ENCODE measurements at places on chromosomes 4 and X. TPM values are rescaled to one million over a fixed set of nuclear protein-coding genes. Genes with fewer than 3 reads are reported as not detected.
A peak's percentile ranks its signal among the peaks of the same experiment; 100 is the strongest.

DNA sequence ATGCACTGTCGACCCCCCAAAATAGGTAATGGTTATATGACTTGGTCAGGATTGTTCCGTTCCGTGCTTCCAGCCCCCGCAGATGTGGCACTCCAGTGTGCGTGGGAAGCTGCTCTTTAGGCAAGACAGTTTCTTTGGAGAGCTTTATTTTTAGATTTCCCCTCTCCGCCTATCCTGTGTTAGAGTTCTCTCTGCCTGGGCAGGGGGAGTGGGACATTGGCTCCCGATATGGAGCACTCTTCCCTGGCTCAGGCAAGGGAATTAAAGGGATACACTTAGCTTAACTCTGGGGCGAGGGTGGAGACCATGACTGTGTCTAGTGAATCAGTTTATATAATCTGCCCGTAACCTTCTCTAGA lies 36.0 kb downstream of the DLG3 start:
- DNase-seq, result no peak

- no peak for DNase-seq
Measured at GRCh38 chr4:2823301-2823670, 20.4 kb upstream of the ADD1 start.

STATH gene
- total RNA-seq, result not detected

- DNase-seq, result no peak
Measured at GRCh38 chr4:106039796-106040195, 144.5 kb downstream of the NPNT start.

DNA sequence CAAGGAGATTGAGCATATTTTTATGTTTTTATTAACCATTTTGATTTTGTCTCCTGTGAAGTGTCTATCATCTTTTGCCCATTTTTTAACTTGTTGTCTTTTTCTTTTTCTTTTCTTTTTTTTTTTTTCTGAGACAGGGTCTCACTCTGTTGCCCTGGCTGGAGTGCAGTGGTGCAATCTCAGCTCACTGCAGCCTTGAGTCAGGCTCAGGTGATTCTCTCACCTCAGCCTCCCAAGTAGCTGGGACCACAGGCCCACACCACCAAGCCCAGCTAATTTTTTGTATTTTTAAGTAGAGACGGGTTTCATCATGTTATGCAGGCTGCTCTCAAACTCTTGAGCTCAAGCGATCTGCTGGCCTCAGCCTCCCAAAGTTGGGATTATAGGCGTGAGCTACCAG lies 4.6 kb upstream of the ADD1 start:
- no peak for DNase-seq

- DNase-seq, result no peak
Measured at GRCh38 chr4:84379917-84380641, 119.0 kb downstream of the NKX6-1 start.

CLIC2 gene
- 13.6 TPM for total RNA-seq

GRCh38 chrX:122219735-122220134 lies 964.3 kb upstream of the GRIA3 start:
- no peak for DNase-seq

GRCh38 chrX:281166-281999 lies at the start of gene PLCXD1:
TSS of gene PLCXD1 (plus strand) at chrX:281381. CDS start at chrX:284188, 2,807 bp downstream.
- DNase-seq, result peak; percentile 72

KLB gene
- 0.16 TPM for total RNA-seq

DNA sequence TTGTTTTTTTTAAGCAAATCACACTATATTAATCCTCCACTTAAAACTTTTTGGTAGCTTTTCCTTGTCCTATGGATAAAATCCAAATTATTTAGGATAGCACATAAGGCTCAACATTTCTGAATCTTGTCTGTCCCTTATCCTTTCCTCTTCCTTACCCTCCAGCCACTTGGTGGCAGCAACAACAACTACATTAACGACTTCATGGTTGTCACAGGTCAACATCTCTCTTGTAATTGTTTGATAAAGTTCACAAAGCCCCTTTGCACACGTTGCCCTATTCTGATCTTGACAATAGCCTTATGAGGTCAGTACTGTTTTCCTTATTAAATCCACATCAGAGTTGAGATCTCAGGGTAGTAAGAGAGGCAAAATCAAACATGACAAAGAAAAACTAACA lies 269.0 kb upstream of the PABPC4L start:
- DNase-seq, result no peak

DNA sequence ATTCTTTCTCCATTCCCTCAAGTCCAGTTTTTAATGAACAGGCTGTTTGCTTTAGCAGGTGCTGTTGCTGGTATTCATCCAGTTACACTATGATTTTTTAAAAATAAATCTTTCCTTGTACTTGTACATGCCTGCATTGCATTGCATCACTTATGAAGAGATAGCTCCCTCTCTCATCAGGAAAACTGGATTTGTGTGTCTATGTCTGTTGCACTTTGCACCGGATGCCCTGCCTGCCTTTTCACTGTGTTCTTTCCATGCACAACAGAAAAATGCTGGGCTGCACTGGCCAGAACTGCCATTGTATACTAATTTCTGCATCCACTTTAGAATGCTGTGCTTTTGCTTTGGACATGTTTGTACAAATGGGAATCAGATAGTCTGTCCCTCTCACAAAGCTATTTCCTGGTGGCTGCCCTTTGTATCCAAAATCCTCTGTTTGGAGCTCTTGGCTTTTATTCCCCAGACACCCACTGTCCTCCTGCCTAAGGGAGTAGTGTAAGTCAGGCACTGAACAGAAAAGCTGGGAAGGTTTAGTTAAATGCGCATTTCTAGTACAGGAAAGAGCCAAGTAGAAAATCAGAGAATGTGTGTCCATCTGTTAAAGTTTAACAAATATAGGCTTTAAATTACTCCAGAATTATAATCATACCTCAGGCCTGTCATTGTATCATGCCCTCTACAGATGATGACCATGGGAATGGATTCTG lies 119.1 kb downstream of the MBNL3 start:
- DNase-seq, result no peak

- DNase-seq, result no peak
Measured at GRCh38 chr4:168063031-168063430, 29.3 kb upstream of the ANXA10 start.

NXF2 gene
- not detected for total RNA-seq

- no peak for DNase-seq
Measured at GRCh38 chr4:40134206-40134917, 62.5 kb upstream of the RHOH start.

CRMP1 gene
- 15.8 TPM for total RNA-seq

GRCh38 chrX:24148121-24148520 lies 1.4 kb upstream of the ZFX start:
- DNase-seq, result no peak

DNA sequence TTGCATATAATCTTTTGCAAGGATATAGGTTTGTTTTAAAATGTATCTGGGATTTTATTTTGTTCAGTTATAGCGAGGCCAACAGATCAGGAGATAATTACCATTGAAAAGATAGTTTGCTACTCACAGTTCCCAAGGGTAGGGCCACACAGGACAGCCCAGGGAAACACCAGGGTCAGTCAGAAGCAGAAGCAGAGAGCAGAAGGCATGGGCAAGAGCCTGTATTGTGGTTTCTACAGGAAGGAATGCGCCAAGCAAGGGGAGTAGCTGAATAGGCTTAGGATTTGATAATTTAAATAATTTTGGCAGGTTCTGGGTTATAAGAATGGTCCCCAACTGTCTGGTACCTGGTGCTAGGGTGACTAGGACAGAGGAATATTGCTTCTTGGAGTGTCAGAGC lies 61.6 kb downstream of the SYNPO2 start:
- DNase-seq, result no peak

GRCh38 chr4:20049889-20050288 lies 201.8 kb upstream of the SLIT2 start:
- no peak for DNase-seq

REELD1 gene
- total RNA-seq, result not detected

MAGEA4 gene
- total RNA-seq, result not detected

Data from urinary bladder (tissue), 4 donors.